ENCODE measurements at places on chromosomes 12 and 14.

GRCh38 chr12:111437816-111438454 is 32.2 kb downstream of the SH2B3 start:
- DNase-seq, result no peak

GRCh38 chr14:98698341-98698740 is 573.7 kb downstream of the BCL11B start:
- no peak for DNase-seq

DNA sequence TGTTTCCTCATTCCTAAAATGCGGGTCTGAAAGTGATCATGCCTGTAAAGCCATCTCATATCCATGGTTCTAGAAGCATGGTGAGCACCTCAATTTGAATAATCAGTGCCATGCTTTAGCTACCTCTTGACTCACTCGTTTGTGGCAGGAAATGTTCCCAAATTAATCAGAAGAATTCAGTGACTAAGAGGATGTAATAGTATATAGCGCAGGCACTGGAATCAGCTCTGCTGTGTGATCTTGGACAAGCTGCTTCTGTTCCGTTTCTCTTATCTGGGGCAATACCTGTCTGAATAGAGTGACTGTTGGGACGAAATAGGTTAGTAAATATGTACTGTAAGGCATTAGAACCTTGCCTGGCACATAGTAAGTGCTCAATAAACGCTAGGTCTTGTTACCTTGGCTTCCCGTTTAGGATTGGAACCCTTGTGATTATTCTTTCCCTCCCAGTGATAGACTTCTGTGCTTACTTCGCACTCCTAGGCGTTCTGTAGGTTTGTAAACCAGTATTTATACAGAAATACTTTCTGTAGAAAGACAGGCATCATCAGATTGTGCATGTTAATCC is 820 bp upstream of the SMAGP start:
- DNase-seq, result no peak

- no peak for DNase-seq
These were observed 10.1 kb downstream of the NUDT4 start for GRCh38 chr12:93387780-93388179.

GRCh38 chr14:24670594-24670993 is 36.6 kb upstream of the GZMB start:
- DNase-seq, result no peak

GRCh38 chr14:63383776-63384367 is 65.1 kb upstream of the GPHB5 start:
- DNase-seq, result no peak

DNA sequence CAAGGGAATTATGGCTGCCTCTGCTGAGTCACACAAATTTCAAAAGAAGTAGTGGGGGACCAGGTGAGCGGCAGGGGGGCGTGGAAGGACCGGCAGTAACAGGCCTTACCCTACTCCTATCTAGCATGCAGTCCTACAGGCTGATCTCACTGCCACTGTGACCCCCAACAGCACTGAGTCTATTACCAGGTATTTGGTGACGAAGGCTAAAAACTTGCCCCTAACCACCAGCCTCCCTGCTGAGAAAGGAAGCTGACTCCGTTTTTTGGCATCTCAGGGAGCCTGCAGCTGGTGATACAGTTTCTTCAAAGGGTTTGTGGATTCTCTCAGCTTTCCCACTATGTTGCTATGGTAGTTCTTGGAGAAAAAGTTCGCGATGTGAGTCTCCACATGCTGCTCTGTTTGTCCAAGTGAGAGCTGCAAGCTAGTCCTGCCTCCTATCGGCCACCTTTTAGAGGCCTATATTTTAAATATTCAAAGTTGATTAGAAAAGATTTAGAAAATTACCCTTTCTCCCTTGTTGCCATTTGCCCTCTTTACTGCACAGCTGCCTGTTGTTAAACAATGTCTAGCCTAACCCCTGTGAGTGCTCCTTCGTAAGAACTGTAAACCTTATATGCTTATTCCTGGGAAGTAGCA is 57.1 kb upstream of the SLCO1B1 start:
- DNase-seq, result no peak

- no peak for DNase-seq
These were observed 51.3 kb upstream of the KCNA1 start for GRCh38 chr12:4858386-4858785.

- DNase-seq, result no peak
These were observed 17.1 kb upstream of the ADSS1 start for GRCh38 chr14:104706733-104707607.

DNA sequence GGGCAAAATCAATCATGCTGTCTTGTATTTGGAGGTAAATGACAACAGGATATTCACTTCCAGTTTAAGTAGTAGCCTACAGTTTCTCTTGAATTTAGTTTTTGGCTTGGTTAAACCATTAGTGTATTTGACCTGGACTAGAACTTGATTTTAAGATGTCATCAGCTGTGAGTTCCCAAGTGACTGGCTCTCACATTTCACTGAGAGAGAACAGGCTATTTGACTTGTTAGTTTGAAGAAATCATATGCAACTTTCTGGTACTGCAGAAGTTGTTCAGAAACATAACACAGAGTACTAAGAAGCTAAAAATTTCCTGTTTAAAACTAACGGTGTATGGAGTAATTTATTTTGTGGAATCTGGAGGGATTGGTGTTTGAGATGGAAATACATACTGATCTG is 22.3 kb downstream of the MNAT1 start:
- DNase-seq, result no peak

DNA sequence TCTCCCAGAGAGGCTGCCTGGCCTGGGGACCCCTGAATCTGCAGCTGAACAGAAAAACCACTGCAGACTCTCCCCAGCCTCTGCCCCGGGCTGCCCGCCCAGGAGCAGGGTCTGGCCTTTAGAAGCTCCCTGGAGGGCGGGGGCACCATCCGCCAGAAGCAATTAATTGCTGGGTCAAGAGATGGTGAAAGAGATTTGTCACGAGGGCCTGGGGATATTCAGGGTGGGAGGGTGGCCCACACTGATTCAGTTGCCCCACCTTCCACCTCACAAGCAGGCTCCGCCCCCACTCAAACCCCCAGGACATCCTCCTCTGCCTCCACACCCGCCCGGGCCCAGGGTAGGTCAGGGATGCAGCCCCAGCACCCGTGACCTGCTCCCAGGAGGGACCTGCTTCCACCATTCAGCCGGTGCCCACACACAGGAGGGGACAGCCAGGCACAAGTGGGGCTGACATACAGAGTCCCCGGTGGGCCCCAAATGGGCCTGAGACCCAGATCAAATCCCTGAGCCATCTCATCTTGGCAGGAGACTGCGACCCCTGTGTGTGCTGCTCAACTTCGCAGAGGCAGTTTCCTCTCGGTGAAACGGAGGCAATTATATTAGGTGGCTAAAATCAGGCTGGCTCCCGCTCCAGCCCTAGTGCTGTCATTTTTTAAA is 23.0 kb downstream of the NCOR2 start:
- no peak for DNase-seq

- DNase-seq, result no peak
These were observed 78.8 kb upstream of the FAR2 start for GRCh38 chr12:29070309-29070708.

GRCh38 chr12:90235642-90236041 is 527.0 kb upstream of the ATP2B1 start:
- no peak for DNase-seq

GRCh38 chr12:43198608-43199007 is 353.4 kb downstream of the ADAMTS20 start:
- no peak for DNase-seq

DNA sequence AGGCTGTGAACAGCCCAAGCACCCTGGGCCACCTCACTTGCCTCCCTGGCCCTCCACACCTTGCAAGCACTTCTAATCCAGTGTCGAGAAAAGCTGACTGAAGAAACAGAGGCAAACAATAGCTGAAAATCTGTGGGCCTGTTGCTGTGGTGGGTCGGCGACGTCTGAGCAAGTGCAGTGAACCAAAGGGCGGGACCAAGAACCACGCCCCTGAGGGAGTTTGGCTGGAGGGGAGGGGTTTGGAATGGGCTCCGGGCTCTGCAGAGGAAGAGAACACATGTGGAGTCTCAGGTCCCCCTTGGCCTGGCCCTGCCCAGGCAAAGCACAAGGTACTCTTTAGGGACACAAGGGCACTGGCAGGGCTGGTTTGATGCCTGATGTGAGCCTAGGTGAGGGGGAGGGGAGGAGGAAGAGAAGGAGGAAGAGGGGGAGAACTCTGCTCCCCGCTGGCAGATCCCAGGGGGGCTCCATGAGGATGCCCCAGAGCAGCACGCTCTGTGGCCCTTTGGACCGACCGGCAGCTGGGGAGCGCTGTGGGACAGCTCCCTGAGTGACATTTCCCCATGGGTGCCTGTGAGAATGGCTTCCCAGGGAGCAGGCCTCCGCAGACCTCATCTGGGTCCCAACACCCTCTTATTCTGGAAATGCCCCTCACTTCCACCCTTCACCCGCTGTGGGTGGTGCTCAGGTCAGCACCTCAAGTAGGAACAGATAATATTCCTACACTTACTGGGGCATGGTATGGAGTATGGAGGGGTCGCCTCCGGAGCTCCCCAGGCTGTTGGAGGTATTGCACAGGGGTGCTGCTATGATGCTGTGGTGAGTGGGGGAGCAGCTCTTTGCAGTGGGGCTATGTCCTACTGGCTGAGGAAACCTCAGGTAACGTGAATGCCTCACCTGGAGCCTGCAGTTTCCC is 85.5 kb downstream of the CPSF2 start:
- DNase-seq, result no peak

GRCh38 chr12:48302161-48302911 is 48.4 kb downstream of the ZNF641 start:
- DNase-seq, result no peak

GRCh38 chr14:84343656-84344055 is 1186.3 kb upstream of the FLRT2 start:
- DNase-seq, result no peak

GRCh38 chr12:112018571-112019237 is 5.5 kb downstream of the ERP29 start:
- DNase-seq, result no peak

DNA sequence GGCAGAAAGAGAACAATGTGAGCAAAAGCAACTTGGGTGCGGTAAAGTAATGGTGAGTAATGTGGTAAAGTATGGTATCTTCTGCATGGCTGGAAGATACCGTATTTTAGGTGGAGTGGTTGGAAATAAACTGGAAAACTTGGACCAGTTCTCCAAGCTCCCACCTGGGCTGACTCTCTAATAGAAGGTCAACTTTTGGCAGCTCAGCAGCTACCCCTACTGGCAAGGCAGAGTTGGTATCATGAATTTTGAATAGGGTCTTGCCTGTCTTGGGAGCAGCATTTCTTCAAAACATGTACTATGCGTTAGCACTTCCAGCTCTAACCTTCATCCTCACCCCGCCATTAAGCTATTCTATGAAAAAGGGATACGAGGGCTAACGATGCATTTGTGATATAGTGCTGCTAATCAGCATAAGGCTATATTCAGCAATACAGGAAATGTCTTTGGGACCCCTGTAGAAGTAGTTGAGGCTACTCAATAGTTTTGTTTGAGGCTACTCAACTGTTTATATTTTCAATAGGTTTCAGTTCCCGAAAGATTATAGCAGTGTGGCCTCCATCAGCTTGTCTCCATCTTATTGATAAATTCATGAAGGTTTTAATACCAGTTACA is 276.3 kb upstream of the FAR2 start:
- peak; percentile 15 for DNase-seq

DNA sequence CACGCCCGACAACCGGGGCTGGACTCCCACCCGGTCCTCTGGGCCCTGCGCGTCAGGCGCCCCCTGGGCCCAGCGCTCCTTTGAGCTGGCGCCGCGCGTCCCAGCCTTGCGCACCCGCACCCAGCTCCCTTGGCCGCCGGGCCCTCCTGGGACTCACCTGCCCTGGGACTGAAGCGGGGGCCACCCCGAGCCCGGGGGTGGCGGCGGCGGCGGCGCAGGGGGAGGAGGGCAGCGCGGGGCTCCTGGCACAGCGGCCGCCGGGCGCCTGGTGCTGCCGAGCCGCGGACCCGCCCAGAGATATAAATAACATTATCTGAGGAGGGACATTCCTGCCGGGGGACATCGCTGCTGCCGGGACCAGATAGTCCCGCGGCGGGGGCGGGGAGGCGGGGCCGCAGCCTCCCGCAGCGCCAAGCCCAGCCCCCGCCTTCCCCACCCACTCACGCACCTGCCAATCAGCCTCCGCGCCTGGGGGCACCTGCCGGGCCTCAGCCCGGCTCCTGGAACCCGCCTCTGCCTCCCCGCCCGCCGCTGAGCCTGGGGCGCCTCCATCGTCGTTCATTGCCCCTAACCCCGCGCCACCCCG is at the start of gene SPTB:
SPTB (minus strand) TSS at position 273 of the 586 bp plus-strand sequence. CDS start 56,813 bp downstream, outside the sequence.
- peak; percentile 52 for DNase-seq

DNA sequence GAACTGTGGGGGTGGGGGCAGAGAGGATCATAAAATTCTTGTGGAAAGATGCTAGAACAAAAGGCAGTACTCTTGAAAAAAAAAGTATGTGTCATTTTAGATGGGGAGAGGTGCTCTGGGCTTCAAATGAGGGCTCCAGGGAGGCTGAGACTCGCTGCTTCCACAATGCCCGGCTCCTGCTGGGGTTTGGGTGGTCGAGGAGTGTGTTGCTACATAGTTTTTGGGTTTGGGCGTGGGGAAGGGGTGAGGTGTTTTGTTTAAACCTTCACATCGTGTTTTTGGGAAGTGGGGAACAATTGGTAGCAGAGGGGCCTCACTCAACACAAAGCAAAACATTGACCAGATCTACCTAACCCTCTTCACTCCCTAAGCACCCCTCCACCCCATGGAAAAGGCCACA is 8.1 kb downstream of the ISCA2 start:
- DNase-seq, result no peak

GRCh38 chr14:77026930-77027537 is 1.5 kb downstream of the IRF2BPL start:
- no peak for DNase-seq

- no peak for DNase-seq
These were observed 7.5 kb upstream of the KLHL42 start for GRCh38 chr12:27772328-27773049.

GRCh38 chr12:45231515-45232145 is 15.7 kb downstream of the ANO6 start:
- DNase-seq, result no peak

- DNase-seq, result no peak
These were observed 397.7 kb upstream of the RGS6 start for GRCh38 chr14:71534506-71534905.
